ENCODE measurements at places on chromosomes 4 and X. TPM values are rescaled to one million over a fixed set of nuclear protein-coding genes. Genes with fewer than 3 reads are reported as not detected.

DNA sequence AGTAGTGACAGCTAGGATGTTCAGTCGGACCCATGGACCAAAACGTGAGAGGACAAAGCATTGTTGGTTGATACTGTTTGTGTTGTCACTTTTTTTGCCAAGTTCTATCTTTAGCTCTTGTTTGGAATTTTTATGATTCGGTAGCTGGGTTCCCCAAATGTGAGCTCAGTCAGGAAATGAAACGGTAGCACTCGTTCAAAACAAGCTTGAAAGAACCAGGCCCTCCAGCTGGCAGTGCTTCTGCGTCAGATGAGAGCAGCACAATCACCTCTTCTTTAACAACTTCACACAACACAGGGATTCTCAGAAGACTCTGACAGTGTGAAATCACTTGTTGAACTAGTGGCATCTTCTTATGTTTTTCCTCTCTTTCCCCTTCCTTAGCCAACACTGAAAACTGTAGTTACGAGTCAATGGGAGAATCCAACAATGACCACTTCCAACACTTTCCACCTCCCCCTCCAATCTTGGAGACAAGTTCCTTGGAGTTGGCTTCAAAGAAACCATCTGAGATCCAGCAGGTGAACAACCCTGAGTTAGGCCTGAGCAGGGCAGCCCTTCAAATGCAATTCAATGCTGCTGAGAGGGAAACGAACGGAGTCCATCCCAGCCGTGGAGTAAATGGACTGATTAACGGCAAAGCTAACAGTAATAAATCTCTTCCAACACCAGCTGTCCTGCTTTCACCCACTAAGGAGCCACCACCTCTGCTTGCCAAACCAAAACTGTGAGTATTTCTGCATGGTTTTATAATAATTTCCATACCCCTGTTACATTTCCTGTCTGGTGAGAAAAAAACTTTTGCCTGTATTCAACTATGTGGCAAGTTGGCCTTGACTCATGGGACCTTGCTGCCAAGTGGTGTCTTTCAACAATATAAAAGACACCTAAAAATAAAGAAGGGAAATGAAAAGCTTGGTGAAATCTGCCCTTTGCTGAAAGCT lies 214.6 kb downstream of the PALLD start:
- DNase-seq, result no peak

FAM9C gene
- total RNA-seq, result not detected

- DNase-seq, result no peak
Measured at GRCh38 chr4:77959566-77960338, 97.1 kb downstream of the MRPL1 start.

DNA sequence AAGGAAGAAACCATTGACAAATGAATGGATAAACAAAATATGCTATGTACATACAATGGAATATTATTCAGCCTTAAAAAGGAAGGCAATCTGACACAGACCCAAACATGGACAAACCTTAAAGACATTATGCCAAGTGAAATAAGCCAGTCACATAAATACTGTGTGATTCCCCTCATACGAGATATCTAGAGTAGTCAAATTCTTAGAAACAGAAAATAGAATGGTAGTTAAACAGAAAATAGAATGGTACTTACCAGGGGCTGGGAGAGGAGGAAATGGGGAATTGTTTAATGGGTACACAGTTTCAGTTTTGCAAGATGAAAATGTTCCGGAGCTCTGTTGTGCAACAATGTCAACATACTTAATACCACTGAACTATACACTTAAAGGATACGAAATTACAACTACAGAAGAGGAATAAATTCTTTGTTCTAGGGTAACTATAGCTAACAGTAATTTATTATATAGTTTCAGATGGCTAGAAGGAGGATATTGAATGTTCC lies 47.8 kb upstream of the DUSP21 start:
- no peak for DNase-seq

KLB gene
- 23.2 TPM for total RNA-seq

AFF2 gene
- total RNA-seq, result 4.6 TPM

DNA sequence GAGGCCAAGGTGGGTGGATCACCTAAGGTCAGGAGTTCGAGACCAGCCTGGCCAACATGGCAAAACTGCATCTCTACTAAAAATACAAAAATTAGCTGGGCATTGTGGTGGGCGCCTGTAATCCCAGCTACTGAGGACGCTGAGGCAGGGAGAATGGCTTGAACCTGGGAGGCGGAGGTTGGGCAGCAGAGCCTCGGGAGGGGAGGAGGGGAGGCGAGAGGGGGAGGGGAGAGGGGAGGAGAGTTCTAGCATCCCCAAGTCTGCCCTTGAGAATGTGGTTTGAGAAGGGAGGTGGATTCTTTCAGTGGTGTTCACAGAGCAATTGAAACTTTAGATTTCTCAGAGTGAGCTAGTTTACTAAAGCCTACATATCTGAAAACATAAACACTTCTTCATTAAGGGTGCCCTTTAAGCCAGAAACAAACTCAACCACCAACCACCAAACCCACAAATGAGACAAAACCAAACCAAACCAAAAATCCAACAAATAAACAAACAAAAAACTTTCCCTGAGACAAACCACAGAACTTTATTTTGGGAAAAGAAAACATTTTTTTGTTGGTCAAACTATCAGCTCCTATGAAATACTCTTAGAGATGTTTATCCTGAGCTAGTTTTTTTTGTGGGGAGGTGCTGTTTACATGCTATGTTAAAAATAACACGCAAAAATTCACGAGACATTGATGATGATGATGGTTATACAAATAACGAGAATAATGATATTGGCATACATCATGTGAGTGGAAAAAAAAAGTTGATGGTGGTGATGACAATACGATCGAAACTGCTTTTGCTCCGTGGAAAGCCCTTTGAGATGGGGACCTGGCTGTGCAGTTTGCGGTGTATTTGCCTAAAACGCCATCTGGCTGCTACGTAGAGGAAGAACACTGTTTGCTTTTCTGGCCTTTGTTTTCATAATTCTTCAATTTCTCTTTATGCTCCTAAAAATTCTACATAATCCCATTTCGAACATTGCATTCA lies 98.2 kb upstream of the PRKX start:
- DNase-seq, result peak; percentile 35

- no peak for DNase-seq
Measured at GRCh38 chr4:39046249-39046648, 14.0 kb upstream of the TMEM156 start.

DNA sequence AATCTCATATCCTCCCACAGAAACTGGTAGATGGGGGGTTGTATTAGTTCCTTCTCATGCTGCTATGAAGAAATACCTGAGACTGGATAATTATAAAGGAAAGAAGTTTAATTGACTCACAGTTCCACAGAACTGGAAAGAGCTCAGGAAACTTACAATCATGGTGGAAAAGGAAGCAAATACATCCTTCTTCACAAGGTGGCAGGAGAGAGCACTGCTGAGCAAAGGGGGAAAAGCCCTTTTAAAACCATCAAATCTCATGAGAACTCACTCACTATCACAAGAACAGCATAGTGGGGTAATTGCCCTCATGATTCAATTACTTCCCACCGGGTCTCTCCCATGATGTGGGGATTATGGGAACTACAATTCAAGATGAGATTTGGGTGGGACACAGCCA lies 250.5 kb upstream of the GPRIN3 start:
- no peak for DNase-seq

DNA sequence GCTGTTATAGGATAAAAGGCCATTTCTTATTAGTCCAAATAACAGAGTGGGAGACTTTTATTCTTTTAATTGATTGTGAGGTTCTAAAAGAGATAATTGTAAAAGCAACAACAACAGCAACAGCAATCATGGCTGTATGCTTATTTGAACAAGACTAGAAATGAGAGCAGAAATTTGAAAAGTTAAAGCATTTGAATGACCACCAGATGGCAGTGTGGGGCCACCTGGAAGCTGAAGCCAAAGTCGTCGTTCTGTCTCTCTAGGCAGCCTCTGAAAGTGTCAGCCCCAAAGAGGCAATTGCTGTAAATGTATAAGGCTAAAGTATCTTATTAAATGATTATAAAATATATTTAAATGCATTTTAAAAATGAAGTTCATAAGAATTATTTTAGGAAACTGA lies 42.2 kb downstream of the SH2D1A start:
- no peak for DNase-seq

Measured in breast epithelium (tissue), 4 donors.